ENCODE measurements at places on chromosomes 1 and 21. TPM values are rescaled to one million over a fixed set of nuclear protein-coding genes. Genes with fewer than 3 reads are reported as not detected.

Gene MX2
- total RNA-seq, result 3.3 TPM

Gene FBXO2
- total RNA-seq, result 4.9 TPM

Gene UBE2U
- not detected for total RNA-seq

Gene HES3
- total RNA-seq, result not detected

DNA sequence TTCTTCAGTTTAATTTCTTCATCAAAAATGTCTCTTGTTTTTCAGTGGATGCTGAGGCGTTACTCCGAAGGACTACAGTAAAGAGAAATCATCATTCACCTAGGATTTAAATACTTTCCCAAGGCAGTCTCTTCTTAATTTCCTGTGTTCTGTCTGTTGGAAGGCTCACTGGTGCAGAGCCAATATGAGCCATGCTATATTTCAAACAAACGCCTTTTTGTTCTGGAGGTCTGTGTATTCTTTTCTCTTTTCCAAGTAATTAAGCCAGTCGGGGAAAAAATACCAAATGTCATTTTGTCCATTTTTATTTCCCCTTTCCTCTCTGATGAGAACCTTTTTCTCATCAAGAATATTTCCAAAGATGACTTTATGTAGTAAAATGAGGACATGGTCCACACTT, 206.5 kb downstream of the RWDD3 start:
- DNase-seq, result no peak

DNA sequence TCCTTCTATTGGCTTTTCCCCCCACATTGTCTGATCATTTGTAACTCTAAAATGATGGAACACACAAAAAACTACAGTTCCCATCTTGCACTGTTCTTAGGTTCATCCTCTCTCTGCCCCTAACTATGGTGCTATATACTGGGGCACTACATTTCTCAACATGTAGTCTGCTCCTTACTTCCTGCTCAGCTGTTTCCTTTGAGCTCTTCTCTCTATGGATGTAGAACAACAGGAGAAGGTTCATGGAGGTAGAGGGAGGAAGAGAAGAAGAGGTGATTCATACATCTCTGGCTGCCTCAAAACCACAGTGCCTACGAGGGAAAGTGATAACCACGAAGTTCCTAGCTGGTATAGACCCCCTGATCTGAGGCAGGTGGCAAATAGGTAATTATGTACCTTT, 7.0 kb upstream of the C1orf146 start:
- no peak for DNase-seq

- no peak for DNase-seq
Measured at GRCh38 chr21:42336054-42336453, 14.7 kb downstream of the TFF2 start.

DNA sequence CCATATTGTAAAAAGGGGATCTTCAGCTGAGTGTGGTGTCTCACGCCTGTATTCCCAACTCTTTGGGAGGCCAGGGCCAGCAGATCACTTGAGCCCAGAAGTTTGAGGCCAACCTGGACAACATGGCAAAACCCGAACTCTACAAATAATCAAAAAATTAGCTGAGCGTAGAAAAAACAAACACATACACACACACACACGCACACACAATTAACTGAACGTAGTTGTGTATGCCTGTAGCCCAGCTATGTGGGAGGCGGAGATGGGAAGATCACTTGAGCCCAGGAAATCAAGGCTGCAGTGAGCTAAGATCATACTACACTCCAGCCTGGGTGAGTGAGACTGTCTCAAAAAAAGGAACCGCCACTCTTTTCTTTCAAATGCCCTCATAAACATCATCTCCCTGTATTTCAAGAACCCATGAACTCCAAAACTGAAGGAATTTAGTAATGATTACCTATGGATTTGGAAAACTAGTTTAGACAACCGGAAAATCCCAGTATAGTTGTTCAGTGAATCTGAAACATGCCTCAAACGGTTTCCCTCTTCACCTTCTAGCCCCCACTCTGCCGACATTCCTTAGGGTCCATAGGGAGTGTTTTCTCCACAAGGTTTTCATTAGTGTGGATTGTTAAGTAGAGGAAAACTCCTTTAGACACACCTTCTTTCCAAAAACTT, 4.5 kb downstream of the TXNIP start:
- no peak for DNase-seq

- DNase-seq, result no peak
Measured at GRCh38 chr1:109631513-109632505, 12.2 kb downstream of the AMPD2 start.

- no peak for DNase-seq
Measured at GRCh38 chr1:43276673-43277072, 6.9 kb downstream of the TMEM125 start.

DNA sequence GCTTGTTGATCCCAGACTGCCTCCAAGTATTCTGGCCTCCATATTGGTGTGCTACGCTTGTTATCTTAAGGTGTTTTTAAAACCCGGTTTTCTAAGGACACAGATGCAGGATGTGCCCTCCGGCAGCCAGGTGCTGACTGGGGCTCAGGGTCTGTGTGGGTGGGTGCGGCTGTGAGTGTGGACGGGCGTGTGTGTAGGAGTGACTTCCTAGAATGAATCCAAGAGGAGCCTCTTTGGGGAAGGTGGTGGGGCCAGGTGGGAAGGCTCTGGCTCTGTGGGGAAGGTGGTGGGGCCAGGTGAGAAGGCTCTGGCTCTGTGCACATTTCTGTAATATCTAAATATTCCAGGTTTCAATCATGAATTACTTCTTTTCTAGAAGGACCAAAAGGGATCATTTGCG, 12.8 kb upstream of the TSPEAR start:
- DNase-seq, result no peak

DNA sequence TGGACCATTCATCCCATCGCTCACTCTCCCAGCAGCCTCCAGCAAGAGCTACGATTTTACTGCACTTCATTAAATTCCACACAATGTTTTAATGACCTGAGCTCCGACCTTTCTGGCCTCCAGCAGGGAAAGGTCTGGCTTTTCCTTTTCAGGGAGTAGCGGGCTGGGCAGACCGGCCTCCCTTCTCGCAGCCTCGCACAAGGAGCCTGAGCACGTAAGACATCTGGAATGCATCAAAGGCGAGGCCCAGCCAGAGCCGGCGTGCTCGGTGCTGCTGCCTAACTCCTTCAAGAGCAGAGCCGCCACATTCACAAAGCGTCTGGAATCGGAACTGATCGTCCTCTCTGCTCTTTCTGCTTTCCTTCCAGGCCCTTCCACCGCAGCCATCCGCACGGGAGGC, 32.5 kb upstream of the FHAD1 start:
- peak; percentile 81 for DNase-seq
